Fibroblast of skin of right biceps (primary cell): ENCODE measurements at places on chromosomes 1 and 21.

DNA sequence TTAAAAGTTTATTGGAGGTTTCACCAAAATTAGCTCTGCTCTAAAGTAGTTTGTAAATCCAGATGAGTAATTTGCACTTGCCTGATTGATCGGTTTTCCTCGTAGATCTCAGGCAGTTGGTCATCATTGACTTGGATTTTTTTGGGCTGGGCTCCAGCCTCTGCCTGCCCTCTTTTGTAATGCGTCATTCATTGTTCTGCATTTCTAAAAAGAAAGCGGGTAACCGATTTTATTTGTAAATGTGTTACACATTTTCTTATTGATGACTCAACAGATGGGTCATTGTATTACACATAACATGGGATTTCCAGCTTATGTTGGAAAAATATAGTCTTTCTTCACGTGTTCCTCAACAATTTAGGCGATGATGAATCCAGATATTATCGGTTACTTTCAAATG lies 5.5 kb downstream of the ETS2 start:
- DNase-seq, result peak; percentile 99

- DNase-seq, result peak; percentile 92
These were observed 14.9 kb downstream of the MAP3K7CL start for GRCh38 chr21:29145354-29145782.

DNA sequence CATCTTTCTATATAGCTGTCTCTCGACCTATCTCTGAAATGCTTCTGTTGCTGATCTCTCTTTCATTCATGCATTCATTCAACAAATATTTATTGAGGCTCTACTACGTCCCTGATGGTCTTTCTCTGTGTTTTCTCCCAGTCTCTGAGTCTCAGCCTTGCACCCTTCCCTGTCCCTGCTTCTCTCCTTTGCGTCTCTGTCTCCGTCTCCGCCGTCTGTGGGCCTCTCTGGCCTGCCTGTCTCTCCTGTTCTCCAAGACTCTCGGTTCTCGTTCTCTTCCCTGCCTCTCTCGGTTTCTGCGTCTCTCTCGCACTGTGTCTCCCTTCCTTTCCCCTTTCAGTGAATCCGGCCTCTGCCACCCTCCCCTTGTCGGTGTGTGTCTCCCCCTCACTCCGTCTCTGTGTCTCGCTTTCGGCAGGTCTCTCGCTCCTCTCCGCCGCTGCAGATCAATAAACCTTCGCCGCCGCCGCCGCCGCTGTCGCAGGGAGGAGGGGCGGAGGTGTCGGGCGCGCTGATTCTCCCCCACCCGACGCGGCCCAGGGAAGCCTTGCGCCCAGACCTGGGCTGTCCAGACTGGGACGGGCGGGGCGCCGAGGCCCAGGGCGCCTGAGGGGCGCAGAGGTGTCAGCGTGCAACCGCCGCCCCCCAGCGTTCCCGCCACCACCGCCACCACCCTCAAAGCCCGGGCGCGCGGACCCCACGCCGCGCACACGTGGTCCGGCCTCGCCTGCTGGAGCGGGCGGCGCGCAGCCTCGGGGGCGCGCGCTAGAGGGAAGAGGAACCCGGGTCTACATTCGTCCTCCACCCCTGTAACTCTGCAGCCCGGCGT lies 3.0 kb downstream of the EFNA3 start:
- no peak for DNase-seq

DNA sequence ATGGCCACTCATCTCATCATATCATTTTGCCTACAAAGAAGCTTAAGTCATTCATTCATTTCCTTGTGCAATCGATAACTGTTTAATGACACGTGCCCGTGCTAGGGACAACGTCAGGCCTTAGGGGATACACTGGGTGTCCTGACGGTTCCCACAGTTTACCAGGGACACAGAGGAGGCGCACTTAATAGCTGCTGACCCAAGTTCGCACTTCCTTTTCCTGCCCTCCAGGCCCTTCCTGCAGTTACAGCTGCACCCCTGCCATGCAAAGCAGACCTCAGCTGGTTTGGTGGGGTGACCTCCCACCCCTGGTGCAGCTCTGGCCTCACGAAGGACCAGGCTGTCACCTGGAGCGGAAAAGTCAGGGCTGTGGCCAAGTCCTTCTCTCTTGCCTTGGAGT lies 4.2 kb downstream of the SPATA21 start:
- DNase-seq, result no peak

DNA sequence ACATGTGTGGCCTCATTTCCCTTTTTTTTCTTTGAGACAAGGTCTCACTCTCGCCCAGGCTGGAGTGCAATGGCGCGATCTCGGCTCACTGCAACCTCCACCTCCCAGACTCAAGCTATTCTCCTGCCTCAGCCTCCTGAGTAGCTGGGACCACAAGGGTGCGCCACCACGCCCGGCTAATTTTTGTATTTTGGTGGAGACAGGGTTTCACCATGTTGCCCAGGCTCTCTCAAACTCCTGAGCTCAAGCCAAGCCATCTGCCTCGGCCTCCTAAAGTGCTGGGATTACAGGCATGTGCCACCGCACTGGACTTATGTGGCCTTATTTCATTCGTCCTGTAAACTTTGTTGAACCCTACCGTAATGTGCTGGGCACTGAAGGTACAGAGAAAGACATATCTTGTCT lies 569 bp upstream of the WARS2 start:
- DNase-seq, result peak; percentile 37

- DNase-seq, result no peak
These were observed 36.5 kb downstream of the ARHGEF10L start for GRCh38 chr1:17575797-17576518.

GRCh38 chr1:246080031-246080430 lies 427.0 kb downstream of the SMYD3 start:
- no peak for DNase-seq
